ENCODE measurements at places on chromosomes 5 and 9.

DNA sequence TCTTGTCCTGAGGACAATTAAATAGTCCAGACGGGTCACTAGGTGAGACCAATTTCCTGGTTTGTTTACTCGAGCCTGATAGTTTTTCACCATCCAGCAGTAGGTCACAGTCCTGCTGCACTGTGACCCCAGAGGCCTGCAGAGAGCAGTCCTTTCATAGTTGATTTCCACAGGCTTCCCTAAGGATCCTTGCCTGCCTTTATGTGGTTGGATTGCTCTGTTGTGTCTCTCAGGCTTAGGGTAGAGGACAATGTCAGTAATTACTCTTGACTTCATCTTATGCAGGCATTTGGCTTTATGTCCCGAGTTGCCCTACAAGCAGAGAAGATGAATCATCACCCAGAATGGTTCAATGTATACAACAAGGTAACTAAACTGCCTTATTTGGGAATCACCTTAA is 9.0 kb upstream of the CATSPER3 start:
- no peak for DNase-seq

DNA sequence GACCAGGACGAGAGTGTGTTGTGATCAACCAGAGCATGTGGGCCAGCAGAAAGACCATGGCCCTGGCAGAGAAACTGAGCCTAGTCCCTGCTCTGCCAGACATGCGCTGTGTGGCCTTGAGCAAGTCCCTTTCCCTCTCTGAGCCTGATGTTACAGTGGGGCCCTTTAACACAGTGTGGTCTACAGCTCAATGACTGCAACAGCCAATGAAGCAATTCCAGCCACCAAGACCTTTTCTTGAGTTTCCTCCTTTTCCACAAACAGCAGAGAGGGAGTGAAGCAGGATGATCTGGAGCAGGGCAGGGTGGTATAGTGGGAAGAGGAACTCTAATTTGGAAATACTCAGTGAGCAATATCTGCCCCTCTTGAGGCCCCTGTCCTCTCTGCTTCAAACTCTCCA is 25.8 kb upstream of the ARSI start:
- no peak for DNase-seq

DNA sequence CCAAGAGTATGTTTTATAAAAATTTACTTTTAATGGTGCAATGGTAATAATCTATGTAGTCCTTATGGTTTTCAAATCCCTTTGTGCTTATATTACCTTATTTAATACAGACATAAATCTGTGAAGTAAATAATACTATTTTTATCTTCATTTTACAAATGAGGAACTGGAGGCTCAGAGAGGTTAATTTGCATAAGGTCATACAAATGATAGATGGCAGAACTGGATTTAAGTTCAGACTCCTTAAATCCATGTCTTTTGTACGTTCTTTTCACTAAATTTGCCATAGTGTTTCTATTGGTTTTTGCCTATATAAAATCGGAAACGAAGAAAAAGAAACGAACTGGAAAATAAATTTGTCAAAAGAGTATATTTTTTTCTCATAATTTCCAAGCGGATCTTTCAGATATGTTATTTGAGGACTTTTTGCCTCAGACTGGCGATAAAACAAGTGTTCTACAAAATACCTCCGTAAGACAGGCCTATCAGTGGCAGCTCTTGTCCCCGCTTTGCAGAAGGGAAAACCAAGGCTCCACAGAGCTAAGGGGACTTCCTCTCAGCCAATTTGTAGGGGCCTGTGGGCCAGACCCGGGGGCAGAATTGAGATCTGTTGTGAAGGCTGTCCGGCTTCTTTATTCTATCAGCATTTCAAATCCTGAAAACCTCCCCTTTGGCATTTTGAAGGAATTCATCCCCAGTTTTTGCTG is 1.1 kb upstream of the TNFAIP8 start:
- DNase-seq: no peak

DNA sequence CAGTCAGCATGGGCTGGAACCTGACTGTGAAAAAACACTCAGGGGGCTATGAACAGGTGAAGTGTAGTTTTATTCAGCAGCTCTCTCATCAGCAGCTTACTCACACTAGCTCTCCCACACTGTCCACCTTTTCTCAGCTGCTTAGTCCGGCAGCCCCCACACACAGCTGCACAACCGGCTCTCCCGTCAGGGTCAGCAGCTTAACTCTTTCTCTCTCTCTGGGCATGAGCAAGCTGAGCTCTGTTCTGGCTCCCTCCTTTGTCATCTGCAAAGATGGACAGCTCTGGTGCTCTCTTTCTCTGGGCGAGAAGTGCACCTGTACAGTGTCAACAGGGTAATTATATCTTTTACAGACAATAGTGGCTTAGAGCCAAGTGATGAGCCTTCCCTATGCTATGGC is 8.2 kb downstream of the DMAC1 start:
- no peak for DNase-seq

GRCh38 chr5:172858511-172858989 is 24.5 kb downstream of the ERGIC1 start:
- DNase-seq: no peak

DNA sequence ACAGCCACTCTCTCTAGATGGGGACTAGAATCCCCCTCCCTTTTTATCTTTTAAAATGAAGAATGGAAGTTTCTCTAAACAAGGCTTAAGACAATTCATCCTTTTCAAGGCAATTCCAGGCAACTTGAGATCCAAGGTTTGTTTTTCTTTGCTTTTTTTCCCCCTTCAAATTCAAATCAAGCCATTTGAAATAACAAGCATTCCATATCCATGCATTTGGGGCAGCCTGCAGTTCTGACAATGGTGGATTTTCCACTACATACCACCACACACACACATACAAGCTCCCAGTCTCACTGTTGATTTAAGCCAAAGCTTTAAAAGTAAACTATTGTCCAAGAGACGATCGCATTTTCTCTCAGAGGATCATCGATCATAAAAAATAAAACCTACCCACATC is 424 bp downstream of the INSYN2B start:
- DNase-seq: no peak

GRCh38 chr9:123524866-123525265 is 168.9 kb downstream of the CRB2 start:
- DNase-seq: no peak

- no peak for DNase-seq
Measured at GRCh38 chr5:128228008-128228407, 144.4 kb downstream of the SLC12A2 start.

DNA sequence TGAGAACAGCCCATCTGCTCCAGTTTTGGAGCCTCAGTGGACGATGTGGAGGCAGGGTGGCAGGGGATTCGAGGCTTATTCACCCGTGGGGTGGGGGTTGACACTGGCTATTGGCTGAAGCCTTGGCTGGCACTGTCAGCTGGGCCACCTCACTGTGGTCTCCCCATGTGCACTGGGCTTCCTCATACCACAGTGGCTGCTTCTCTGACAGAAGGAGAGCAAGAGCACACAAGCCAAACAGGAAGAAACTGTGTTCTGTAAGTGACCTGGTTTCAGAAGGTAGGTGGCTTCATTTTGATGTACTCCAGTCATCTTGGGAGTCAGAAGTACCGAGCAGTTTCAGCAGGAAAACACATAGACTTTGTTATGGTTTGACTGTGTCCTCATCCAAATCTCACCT is 24.7 kb upstream of the CTNND2 start:
- no peak for DNase-seq

DNA sequence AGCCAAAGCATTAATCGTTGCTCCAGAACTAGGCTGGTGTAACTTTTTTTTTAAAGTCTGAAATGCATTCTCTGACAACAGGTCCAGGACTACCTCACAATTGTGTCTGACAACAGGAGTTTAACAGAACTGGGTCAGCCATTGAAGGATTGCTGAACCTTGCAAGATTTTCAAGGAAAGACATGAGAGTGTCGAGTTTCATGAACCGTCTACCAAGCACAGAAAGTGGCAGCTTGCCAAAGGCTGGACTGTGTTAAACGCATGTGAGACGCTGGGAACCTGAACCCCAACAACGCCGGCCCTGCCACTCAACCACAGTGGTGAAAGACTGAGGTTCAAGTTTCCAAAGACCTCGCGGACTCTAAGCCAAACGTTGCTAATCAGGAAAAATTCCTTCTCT is 79.1 kb downstream of the LHFPL2 start:
- DNase-seq: no peak

DNA sequence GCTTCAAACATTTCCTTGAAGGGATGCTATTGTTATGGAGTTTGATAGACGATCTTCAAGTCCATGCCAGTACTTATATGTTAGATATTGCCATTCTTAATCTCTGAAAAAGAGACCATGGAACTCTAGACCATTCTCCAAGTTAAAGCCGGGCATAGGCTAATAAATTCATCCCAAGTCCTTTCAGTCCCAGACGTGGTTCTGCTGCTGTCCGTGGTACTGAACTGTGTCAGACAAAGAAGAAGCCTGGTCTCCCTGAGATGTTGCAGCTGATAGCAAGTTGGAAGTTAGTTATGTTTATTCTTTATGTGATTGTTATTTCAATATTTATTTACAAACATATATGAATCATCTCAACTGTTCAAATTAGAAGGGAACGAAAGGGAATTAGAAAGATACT is 158.7 kb downstream of the NMUR2 start:
- DNase-seq: no peak

- DNase-seq: no peak
Measured at GRCh38 chr5:83151821-83152220, 74.5 kb downstream of the XRCC4 start.

GRCh38 chr5:159207222-159207685 is 2.1 kb downstream of the RNF145 start:
- DNase-seq: no peak

- peak; percentile 45 for DNase-seq
Measured at GRCh38 chr5:78638423-78638822, 10.1 kb downstream of the LHFPL2 start.

- DNase-seq: no peak
Measured at GRCh38 chr9:77910194-77910621, 121.4 kb downstream of the GNAQ start.

- no peak for DNase-seq
Measured at GRCh38 chr9:104808035-104808614, 44.2 kb downstream of the NIPSNAP3B start.

DNA sequence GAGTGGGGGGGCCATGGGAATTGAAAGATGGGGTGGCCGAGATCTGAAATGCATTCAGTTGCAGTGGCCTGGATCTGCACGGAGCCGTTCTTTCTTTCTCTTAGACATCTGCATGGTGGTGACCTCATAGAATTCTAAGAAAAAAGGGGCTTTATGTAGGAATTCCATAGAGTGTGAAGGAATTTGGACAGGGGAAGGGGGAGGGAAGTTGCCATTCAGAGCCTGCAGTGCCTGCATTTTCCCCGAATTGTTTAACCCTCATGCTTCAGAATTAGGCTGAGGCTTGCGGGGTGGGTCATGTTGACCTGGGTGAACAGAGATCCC is 4.9 kb downstream of the NEK6 start:
- no peak for DNase-seq

DNA sequence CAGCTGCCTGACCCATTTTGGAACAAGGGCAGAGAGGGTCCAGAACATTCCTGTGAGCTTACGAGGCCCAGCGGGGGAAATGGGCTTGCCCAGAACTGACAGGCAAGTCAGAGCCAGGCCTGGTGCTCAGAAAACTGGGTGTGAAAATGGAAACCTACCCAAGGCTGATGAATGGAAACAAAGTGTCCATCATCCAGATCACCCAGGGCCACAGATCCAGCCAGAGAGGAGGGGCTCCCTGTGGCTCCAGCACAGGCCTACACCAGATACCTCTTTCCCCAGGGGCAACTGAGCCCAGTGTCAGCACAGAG is 3.1 kb downstream of the CLTB start:
- peak; percentile 50 for DNase-seq

GRCh38 chr9:532707-533106 is 308.8 kb upstream of the DMRT1 start:
- DNase-seq: no peak

All from left ventricle myocardium inferior (tissue), 1 donor.